ENCODE measurements at places on chromosomes 16 and 17. TPM values are rescaled to one million over a fixed set of nuclear protein-coding genes. Genes with fewer than 3 reads are reported as not detected.
A peak's percentile ranks its signal among the peaks of the same experiment; 100 is the strongest.

GP2 gene
- 2.3 TPM for total RNA-seq

TEKT5 gene
- not detected for total RNA-seq

CASKIN2 gene
- total RNA-seq = 39.3 TPM

RMI2 gene
- 3.1 TPM for total RNA-seq

RNF135 gene
- 5.6 TPM for total RNA-seq

- H3K36me3 ChIP-seq = no peaks in the 10 kb centered on the region
- DNase-seq = no peak
- H3K27ac ChIP-seq = no peak overlapping the region
- H3K4me3 ChIP-seq = no peak overlapping the region
These were observed 22.6 kb downstream of the CDRT4 start for GRCh38 chr17:15444805-15445204.

DNA sequence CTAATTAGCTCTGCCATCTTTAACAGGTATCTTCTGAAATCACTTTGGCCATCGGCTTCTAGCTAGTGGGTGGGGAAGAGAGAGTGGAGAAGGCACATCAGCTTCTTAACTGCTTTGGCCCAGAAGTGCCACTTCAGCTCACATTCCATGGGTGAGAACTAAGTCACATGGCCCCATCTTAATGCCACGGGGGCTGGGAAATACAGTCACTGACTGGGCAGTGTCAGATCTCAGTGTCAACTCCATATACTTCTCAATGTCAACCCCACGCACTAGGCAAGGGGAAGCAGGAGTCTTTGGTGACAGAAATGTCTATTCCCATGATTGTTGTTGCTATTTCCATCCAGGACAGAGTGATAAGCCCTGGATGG is 29.4 kb downstream of the CCR7 start:
- no peak overlapping the region for H3K4me3 ChIP-seq
- no peaks in the 10 kb centered on the region for H3K36me3 ChIP-seq
- H3K4me1 ChIP-seq = peaks cover 83% of the 10 kb centered on the region
- H3K27me3 ChIP-seq = no peaks in the 10 kb centered on the region

GRCh38 chr16:8323153-8323552 is 267.2 kb downstream of the TMEM114 start:
- H3K27me3 ChIP-seq = no peaks in the 10 kb centered on the region
- no peak overlapping the region for H3K4me3 ChIP-seq
- no peak overlapping the region for H3K27ac ChIP-seq
- H3K4me1 ChIP-seq = no peaks in the 10 kb centered on the region
- no peak for DNase-seq

DNA sequence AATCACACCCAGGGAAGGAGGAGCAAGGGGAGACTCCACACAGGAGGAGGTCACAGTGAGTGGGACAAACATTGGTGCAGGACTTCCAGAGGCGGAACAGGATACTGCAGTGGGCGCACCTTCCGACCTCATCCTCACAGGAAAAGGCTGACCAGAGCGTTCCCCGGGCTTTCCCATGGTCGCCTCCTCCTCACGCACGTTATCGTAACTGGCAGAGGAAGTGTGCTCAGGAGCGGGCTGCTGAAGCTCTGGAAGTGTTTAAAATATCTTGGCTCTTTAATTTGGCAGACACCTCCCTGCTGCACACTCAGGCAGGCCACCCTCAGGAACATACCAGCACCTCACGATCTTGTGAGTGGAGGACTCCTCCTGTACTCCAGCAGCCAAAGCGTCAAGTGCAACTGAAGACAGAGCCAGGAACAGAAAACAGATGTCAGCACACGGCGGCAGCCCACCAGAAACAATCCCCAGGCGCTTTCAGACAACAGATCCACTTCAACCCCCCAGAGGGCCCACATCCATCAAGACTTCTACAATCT is 17.5 kb downstream of the FANCA start:
- H3K4me3 ChIP-seq = peak overlapping the region; percentile 15
- no peaks in the 10 kb centered on the region for H3K36me3 ChIP-seq
- no peaks in the 10 kb centered on the region for H3K27me3 ChIP-seq
- peak overlapping the region; percentile 22 for H3K27ac ChIP-seq

- H3K27me3 ChIP-seq = peaks cover 53% of the 10 kb centered on the region
- DNase-seq = no peak
- no peak overlapping the region for H3K27ac ChIP-seq
- H3K4me3 ChIP-seq = no peak overlapping the region
- no peaks in the 10 kb centered on the region for H3K4me1 ChIP-seq
These were observed 88.6 kb upstream of the BRD7 start for GRCh38 chr16:50457423-50457822.

DNA sequence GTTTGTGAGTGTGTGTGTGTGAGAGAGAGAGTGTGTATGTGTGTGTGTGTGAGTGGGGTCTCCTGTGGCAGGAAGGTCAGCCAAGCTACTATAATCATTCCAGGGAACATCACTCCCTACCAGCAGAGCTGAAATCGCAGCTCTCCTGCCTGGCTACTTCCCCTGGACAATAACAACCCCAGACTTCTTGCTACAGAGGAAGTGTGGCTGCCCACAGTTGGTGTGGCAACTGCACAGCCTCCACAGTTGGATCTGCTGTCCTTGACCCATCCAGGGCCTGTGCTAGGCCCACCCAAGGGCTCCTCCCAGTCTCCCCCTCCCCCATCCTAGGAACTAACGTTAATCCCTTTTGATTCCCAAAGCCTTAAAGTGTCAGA is 1.5 kb downstream of the SLC13A5 start:
- peaks cover 8% of the 10 kb centered on the region for H3K4me1 ChIP-seq
- no peaks in the 10 kb centered on the region for H3K36me3 ChIP-seq
- DNase-seq = no peak
- H3K27me3 ChIP-seq = peaks cover 52% of the 10 kb centered on the region
- H3K27ac ChIP-seq = no peak overlapping the region
- H3K4me3 ChIP-seq = no peak overlapping the region

DNA sequence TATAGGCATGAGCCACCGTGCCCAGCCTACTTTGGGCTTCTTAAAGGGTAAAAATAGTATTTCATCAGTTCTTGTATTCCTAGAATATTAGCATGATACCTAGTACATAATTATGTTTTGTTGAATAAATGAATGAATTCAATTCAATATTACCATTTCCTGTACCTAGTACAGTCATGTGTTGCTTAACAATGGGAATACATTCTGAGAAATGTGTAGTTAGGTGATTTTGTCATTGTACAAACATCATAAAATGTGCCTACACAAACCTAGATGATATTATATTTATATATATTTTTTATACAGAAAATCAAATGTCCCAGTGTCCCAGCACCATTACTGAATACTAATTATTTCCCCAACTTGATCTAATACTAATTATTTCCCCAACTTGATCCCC is 85.6 kb upstream of the HAS3 start:
- DNase-seq = no peak
- no peaks in the 10 kb centered on the region for H3K27me3 ChIP-seq
- no peak overlapping the region for H3K27ac ChIP-seq
- H3K36me3 ChIP-seq = peaks cover 7% of the 10 kb centered on the region
